ENCODE measurements at places on chromosomes 1 and 21.

GRCh38 chr1:78081980-78082860, 36.5 kb downstream of the GIPC2 start:
- no peak for DNase-seq

GRCh38 chr1:213984387-213985208, 3.2 kb upstream of the PROX1 start:
- no peak for DNase-seq

DNA sequence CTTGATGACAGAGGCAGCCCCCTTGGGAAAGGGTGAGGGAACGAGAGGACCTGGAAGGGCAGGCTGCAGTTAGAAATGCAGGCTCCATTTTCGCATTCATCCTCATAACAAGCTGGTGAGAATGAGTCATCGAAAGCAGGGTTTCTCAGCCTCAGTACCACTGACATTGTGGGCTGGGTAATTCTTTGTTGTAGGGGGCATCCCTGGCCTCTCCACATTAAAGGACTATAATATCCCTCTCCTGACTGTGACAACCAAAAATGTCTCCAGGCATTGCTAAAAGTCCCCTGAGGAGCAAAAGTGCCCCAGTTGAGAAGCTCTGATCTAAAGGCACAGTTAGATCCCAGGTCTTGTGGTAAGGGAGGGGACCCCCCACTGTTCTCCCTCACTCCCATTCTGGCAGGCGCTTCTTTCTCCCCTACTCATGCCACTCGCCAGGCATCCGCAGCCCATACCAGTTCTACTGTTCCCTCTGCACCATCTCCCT, 20.4 kb downstream of the KCNN3 start:
- DNase-seq: no peak

GRCh38 chr1:201545851-201546492, 7.0 kb downstream of the NAV1 start:
- DNase-seq: no peak

DNA sequence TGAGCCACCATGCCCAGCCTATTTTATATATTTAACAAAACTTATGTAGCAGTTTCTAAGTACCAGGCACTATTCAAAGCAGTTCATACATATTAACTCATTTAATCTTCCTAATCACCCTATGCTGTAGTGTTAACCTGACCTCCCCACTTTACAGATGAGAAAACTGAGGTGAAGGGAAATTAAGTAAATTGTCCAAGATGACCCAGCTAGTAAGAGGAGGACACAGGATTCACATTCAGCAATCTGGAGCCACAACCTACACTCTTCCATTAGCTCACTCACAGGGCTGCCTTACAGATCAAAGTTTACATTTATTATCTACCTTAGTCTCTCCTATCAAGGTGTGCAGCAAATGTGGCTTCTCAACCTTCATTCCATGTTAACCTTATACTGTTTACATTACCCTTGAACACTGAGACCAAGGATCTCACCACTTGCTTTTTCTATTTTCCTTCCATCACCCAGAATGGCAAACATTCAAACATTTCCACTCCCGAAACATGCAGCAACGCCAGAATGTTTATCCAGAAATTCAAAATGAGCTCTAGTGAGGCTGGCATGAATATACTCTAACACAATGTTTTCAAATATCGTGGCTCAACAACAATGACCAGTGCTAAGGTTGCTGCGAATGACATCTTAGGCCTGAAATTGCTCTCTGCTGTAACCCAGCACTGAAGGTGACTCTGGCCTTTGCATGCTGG, 24.5 kb downstream of the HIVEP3 start:
- no peak for DNase-seq

DNA sequence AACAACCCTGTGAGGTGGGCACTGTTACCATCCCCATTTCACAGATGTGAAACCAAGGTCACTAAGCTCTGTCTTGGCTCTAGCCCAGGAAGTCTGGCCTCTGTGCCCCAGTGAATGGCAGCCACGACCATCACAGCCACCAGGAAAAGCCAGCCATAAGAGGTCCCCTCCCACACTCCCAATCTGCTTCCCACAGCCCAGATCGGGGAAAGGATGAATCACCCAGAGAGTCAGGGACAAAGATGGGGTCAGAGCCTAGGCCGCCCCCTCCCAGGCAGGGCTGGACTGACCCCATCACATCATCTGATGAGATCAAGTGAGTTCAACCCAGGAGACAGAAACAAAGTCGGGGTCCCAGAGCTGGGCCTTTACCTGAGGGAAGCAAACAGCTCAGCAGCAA, 22.9 kb upstream of the COL16A1 start:
- DNase-seq: no peak

DNA sequence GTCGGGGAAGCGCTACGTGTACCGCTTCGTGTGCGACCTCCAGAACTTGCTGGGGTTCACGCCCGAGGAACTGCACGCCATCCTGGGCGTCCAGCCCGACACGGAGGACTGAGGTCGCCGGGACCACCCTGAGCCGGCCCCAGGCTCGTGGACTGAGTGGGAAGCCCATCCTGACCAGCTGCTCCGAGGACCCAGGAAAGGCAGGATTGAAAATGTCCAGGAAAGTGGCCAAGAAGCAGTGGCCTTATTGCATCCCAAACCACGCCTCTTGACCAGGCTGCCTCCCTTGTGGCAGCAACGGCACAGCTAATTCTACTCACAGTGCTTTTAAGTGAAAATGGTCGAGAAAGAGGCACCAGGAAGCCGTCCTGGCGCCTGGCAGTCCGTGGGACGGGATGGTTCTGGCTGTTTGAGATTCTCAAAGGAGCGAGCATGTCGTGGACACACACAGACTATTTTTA, 17.1 kb downstream of the ETS2 start:
- DNase-seq: no peak

GRCh38 chr1:14804626-14805025, 206.1 kb downstream of the KAZN start:
- DNase-seq: no peak

- DNase-seq: no peak
These were observed 170.0 kb downstream of the FCRL5 start for GRCh38 chr1:157382351-157382750.

GRCh38 chr1:57800376-57800775, 376.5 kb upstream of the DAB1 start:
- DNase-seq: no peak

- no peak for DNase-seq
These were observed 7.3 kb downstream of the RNU5D-1 start for GRCh38 chr1:44723496-44724295.

All from BJ (cell line).